Upper lobe of left lung (tissue), 6 donors: ENCODE measurements at places on chromosomes 13 and 19.

GRCh38 chr13:62643007-62643483 is 1227.4 kb upstream of the PCDH20 start:
- H3K36me3 ChIP-seq: no peaks in the 10 kb centered on the region
- no peaks in the 10 kb centered on the region for H3K4me1 ChIP-seq
- no peak overlapping the region for H3K4me3 ChIP-seq
- H3K27ac ChIP-seq: no peak overlapping the region
- DNase-seq: no peak
- H3K27me3 ChIP-seq: no peaks in the 10 kb centered on the region

DNA sequence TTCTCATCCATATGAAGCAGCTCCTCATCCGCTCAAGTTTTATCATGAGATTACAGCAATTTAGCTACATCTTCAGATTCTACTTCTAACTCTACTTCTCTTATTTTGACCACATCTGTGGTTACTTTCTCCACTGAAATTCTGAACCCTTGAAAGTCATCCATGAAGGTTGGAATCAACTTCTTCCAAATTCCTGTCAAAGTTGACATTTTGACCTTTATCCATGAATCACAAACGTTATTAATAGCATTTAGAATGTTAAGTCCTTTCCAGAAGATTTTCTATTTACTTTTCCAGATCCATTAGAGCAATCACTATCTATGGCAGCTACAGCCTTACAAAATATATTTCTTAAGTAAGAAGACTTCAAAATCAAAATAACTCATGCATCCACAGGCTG is 421.7 kb upstream of the GPC6 start:
- no peaks in the 10 kb centered on the region for H3K36me3 ChIP-seq
- H3K27ac ChIP-seq: no peak overlapping the region
- no peaks in the 10 kb centered on the region for H3K4me1 ChIP-seq
- H3K27me3 ChIP-seq: no peaks in the 10 kb centered on the region
- H3K4me3 ChIP-seq: no peak overlapping the region
- DNase-seq: no peak

- H3K27ac ChIP-seq: no peak overlapping the region
- no peaks in the 10 kb centered on the region for H3K36me3 ChIP-seq
- no peaks in the 10 kb centered on the region for H3K4me1 ChIP-seq
- no peak for DNase-seq
- no peaks in the 10 kb centered on the region for H3K27me3 ChIP-seq
- no peak overlapping the region for H3K4me3 ChIP-seq
These were observed 111.9 kb downstream of the EFNB2 start for GRCh38 chr13:106423530-106423929.

DNA sequence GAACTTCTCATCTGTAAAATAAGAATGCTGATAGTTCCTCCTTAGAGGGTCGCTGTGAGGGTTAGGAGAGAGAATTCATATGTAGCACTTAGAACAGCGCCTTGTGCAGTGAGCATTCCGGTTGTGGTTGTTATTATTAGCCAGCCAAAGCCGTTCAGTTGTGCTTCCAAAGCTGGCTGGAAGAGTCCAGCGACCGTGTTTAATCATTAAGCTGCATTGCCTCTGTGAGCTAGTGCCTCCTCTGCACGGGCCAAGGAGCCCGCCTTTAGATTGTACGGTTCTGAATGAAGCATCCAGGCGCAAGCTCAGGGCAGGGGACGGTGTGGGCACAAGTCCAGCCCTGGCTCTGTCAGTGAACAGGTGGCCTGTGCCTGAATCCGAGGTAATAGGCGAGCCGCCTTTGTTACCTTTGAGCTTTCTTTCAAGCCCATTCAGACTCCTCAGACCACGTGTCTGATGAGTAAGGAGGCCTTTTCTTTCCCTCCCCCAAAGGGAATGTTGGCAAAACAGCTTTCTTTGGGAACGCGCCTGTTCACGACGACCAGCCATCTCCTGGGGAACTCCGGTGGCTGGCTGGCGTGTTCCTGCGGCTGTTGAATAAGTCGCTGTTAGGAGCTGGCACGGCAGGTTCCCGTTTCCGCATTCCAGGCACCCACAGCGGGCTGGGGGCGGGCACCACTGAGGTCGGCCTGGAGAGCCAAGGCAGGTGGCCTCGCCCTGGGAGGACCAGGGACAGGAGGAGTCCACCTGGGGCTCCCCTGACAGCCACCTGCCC is 25.1 kb downstream of the SIPA1L3 start:
- peak overlapping the region; percentile 20 for H3K4me3 ChIP-seq
- peaks cover 13% of the 10 kb centered on the region for H3K4me1 ChIP-seq
- no peaks in the 10 kb centered on the region for H3K36me3 ChIP-seq
- peak; percentile 91 for DNase-seq

- H3K36me3 ChIP-seq: no peaks in the 10 kb centered on the region
- DNase-seq: no peak
These were observed 399 bp upstream of the SPTBN4 start for GRCh38 chr19:40466219-40466984.
